ENCODE measurements at places on chromosomes 6 and 20. TPM values are rescaled to one million over a fixed set of nuclear protein-coding genes. Genes with fewer than 3 reads are reported as not detected.

DNA sequence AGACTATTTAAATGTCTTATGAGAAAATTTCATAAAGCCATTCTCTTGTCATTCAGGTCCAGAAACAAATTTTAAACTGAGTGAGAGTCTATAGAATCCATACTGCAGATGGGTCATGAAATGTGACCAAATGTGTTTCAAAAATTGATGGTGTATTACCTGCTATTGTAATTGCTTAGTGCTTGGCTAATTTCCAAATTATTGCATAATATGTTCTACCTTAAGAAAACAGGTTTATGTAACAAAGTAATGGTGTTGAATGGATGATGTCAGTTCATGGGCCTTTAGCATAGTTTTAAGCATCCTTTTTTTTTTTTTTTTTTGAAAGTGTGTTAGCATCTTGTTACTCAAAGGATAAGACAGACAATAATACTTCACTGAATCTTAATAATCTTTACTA lies 5.0 kb downstream of the MARCKS start:
- no peak for DNase-seq

DNA sequence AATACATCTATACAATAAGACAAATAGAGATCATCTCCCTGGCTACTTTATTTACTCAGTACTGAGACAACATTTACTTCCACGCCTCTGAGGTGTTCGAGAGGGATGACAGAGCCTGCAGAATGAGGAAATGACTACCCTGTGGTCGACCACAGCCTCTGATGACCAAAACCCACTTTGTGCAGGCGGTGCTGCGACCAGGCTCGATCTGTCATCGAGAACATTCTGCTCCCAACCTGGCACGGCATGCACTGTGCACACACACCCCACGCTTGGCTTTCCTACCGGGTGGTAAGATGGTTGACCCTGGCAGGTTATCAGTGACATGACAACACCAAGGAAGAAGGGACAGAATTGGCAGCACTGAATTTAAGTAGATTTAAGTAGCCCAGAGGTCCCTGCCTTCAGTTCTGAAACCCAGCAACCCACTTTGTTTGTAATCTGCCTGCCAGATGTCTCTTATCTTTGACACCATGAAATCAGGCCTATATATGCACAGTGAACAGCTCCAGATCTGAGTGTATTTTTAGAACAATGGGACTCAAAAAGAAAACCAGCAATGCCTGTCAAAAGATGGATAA lies 42.6 kb downstream of the TTI1 start:
- no peak for DNase-seq

GRCh38 chr20:23115822-23116221 lies 29.7 kb upstream of the CD93 start:
- DNase-seq: no peak

DNA sequence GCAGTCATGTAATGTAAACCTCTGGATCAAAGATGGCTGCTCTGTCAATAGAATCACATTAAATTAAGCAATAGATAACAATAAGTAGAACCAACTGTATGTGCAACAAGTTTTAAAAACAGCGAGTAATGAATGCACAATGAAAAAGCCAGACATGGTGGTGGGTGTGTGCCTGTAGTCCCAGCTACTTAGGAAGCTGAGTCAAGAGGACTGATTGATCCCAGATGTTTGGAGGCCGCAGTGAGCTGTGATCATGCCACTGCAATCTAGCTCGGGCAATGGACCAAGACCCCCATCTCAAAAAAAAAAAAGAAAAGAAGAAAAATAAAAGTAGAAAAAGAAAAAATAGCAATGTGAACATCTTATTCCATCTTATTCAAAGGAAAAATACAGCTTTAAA lies 558.7 kb upstream of the MMS22L start:
- DNase-seq: no peak

GRCh38 chr20:32327087-32327681 lies 30.9 kb upstream of the ASXL1 start:
- no peak for DNase-seq

DNA sequence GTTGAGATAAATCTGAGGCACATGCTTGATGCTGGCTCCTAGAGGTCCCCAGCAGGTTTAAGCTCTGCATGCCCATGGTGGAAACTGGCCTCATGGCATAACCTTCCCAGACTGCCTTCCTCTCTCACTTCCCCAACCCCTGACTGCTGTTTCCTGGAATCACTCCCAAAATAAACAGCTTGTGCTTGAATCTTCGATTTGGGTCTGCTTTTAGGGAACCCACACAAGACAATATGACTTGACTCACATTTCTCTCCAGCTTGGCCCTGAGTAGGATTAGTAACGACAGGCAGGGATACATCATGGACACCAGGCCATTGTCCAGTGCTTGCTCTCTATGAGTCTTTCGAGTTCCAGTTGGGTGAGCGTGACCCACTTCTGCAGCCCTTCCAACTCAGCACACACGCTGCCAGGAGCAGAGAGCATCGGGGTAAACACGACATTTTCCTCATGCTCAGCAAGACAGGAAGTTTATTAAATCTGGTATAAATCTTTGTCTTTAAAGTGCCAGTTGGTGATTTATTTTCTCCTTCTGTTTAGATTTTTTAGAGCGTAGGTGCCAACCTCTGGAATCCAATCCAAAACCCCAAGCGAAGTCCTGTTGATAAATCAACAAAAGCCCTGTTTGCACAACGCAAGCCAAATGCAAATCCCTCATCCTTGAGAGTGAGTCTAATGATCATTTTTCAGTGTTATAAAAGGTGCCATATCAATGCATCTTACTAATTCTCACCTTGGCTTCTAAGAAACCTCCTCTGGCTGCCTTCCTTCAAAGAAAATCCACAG lies 135.0 kb downstream of the FOXA2 start:
- no peak for DNase-seq

DNA sequence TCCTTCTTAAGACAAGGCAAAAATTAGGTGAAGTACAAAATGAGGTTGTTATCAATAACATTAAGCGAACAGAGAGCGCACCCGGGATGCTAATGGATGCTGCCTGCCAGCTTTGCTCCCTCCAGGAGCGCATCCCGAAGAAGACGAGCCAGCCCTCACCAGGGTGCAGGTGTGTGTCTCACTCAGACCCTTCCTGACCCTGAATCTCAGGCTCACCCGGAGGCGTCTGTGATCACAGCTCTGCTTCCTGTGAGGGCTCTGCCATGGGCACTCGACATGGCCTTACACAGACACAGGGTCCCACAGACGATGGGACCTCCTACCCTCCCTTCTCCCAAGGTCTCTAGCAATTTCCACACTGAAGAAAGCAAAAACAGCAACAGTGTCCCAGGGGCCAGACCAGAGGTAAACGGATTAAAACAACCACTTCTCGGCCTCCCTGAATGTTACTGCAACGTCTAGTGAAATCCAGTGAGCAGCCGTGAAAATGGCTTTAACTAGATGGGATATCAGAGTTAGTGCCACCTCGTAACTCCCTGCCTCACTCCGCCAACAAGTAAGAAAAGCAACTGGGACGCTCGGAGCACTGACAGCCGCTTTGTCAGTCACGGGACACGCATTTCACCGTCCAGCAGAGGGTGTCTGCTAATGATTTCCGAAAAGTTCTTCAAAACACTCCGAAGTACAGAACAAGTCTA lies 11.7 kb downstream of the ZBTB46 start:
- DNase-seq: no peak

The ARFGEF3 gene
- total RNA-seq: 0.03 TPM

The PACSIN1 gene
- total RNA-seq: 0.50 TPM
